ENCODE measurements at places on chromosomes 1 and 21.

GRCh38 chr1:208029381-208030287 is 118.7 kb upstream of the CD34 start:
- DNase-seq: peak; percentile 18

DNA sequence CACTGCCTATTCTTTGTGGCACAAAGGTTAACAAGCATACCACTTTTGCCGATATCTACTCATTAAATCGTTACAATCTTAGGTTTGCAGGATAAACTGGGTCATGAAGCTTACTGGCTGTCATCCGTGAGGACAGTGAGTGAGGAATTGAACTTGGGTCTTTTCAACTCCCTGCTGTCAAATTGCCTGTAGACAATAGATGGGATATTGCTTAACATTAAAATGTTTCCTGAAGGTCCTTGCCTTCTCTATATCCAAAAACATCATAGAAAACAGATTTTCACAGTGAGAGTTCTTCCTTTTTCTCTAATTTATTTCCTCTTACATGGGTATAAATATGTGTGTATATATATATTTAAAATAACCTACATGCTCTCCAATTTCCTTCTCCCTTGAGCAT is 257.8 kb downstream of the LMO4 start:
- no peak for DNase-seq

DNA sequence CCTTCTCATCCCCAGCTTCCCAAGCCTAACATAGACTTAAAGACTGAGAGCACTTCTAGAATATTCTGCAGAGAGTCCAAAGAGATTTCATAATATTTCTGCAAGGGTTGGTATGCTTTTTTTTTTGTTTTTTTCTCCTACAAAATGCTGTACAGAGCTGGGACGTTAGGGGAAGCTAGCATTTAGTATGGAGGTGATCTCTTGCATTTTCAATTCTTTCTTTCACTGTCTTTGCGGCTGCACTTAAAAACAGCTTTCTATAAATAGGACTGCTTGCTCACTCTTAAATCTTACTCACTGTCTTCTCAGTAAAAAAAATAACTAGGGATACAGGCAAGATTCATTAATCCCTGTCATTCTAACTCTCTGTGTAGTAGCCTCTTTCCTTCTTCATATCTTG is 7.4 kb downstream of the DSCAM start:
- DNase-seq: no peak

DNA sequence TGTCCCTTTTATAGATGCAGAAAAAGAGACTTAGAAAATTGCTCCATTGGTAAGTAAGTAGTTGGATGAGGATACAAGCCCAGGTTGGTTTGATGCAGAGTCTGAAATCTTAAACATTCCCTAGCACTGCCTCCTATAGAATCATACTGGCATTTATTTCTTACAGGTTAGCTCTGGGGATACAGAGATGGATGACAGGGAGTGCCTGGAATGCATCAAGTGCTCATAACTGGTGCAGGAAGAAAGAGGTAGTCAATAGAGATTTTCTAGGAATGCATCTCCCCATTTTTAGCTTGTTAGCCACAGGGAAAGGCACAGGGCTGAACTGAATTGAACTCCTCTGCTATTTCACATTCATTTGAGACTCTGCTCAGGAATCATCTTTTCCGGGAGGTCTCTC is 269.0 kb upstream of the USP24 start:
- no peak for DNase-seq

GRCh38 chr1:89629146-89629545 is 3.8 kb upstream of the LRRC8C start:
- no peak for DNase-seq

GRCh38 chr1:171922999-171923398 is 81.7 kb downstream of the DNM3 start:
- no peak for DNase-seq

- DNase-seq: no peak
Measured at GRCh38 chr1:114015075-114015474, 35.8 kb downstream of the OLFML3 start.

GRCh38 chr1:24089743-24090555 is 22.0 kb downstream of the MYOM3 start:
- DNase-seq: no peak

DNA sequence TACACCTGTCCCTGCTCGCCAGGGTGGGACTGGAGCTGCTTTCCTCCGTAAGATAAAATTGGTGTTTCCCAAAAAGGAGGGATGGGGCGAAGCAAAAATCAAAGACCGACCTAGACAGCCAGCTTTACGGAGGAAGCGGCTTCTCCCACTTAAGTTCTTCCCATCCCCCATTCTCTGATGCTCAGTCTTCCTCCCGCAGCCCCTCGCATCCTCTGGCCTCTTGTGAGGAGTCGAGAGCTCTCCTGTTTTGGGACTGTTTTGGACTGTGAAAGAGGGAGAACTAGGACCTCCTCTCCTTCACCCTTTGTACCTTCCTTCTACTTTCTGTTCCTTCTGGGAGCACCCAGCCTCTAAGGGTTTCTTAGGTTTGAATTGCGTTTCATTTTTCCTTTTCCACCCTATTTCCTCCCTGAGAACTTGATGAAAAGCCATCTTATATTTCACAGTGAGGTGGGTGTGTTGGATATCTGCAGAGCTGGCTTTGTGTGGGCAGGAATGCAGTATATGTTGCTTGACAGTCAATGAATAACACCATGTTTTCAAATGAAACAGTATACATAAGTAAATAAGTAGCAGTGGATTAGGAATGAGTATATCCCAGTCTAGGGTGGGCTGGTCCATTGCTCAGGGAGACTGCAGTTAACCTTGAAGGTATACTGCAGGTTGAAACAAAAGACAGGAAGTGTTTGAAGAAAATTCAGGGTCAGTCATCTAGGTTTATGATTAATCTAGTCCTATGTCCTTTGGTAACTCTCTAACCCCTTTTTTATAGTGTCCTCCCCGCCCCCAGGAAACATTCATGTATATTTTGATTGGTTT is 848 bp downstream of the CTTNBP2NL start:
- DNase-seq: no peak

- no peak for DNase-seq
Measured at GRCh38 chr1:37092937-37093336, 58.6 kb upstream of the GRIK3 start.

DNA sequence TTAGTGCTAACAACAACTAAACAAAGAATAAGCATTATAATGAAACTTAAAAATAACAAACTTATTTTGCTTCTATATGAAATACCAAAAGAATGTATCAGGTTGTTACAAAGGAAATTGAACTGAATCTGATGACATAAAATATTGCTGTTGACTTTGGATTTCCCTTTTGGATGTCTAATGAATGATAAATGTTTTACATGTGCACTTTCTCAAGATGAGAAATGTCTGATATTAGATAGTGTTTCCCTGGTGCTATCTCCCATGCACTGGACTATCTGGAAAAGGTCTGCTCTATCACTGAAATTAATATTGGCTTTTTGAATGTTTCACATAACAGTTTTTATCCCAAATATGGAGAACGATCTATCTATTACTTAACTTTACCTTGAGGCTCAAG is 179.9 kb downstream of the HMCN1 start:
- DNase-seq: no peak

GRCh38 chr1:190066011-190066410 is 411.7 kb downstream of the BRINP3 start:
- no peak for DNase-seq

DNA sequence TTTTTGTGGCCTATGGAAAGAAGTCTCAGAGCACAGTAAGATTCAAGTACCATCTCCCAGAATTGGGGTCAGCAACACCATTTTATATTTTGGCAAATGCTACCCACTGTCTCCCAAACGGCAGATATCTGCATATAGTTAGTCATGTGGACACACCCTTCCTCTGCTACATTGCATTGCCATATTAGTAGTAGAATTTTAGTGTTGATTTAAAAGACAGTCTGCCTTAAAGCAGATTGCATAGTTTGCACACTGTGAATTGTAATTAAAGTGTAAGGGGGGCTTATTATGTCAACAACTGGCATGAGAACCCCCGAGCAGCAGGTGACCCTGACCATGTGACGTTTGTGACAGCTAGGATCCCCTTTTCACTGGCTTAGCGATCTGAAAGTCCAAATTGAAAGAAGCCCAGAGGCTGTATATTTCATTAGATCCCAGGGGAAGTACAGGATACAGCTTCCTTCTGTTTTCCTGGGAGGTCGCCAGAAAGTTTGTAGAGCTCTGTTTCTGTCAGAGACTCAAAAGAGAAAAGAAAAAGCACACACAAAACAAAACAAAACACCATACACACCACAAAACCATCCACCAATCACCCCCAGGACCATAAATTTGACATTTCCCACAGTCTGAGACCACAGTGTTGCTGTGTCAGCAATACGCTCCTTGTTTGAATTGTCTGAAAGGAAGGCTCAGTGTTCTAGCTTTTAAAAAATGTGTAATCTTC is 172.4 kb downstream of the NFIA start:
- DNase-seq: peak; percentile 59

GRCh38 chr21:39103689-39104088 is 79.6 kb downstream of the PSMG1 start:
- DNase-seq: no peak

DNA sequence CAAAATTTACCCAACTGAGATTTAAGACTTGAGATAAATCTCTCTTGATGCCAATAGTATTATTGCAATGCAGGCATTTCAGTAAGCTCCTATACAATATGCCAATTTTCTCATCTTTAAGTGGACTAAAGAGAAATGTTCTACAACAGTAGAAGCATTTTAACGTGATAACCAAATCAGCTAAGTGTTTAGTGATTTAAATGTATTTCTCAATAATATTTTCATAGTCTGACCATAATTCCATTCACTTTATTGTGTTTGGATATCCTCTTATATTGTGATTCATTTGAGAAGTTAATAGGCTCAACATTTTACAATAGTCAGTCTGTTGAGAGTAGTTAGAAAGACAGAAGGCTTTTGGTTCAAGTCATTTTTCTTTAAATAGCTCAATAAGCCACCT is 44.6 kb upstream of the DR1 start:
- DNase-seq: no peak

DNA sequence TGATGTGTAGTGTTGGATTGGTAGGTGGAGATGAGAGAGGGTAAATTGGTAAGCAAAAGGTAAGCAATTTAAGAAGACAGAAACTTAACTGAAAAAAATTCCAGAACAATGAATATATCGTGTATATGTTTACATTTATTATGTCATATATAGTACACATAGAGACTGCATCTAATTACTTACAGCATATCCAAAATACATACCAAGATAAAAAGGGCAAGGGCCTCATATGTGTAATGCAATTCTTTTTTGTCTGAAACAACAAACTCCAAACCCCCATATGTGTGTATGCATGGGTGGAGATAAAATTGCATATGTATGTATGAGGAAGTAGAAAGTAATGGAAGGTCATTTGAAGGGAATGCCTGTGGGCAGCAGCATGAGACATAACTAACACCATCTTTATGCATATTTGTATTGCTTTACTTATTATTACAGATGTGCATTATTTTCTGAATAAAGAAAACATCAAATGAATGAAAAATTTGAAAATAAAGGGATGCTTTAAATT is 4.3 kb downstream of the KRTAP20-3 start:
- DNase-seq: no peak

DNA sequence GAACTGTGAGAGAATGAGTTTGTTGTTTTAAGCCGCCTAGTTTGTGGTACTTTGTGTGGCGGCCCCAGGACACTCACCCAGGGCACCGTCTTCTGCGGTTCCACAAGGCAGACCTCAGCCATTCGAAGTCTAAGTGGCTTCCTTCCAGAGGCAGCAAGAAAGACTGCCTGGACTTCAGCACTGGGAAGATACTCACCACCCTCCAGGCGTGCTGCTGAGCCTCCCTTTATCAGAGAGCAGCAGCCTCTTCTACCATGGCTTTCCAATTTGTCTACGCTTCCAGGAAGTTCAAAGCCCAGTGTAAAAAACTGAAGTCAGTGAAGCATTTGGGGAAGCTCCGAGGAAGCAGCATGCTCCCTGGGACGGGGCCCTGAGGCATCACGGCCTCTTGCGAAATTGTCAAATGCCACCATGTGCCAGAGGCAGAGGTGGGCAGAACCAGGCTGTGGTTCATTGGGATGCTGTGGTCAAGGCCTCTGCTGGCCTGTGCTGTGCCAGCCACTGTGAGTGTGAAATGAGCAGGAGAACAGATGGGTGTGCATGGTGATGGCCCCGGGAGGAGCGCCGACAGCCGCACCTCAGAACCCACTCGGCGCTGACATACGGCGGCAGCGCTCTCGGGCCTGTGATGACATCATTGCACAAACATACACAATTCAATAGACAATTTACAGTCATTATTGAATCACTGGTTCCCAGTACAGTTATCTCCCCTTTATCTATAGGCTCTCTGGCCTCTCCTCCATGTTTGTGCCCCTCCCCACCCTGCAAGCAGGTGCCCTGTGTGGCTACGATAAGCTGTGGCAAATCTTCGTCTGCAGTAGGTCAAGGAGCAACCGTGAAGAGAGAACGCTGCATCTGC is 110.4 kb downstream of the PDE9A start:
- no peak for DNase-seq

All from NCI-H446 (cell line).